Effector CD4-positive, alpha-beta T cell (primary cell): ENCODE measurements at places on chromosomes 2 and 18.

GRCh38 chr2:120403676-120404075 is 57.7 kb downstream of the INHBB start:
- no peak for DNase-seq

DNA sequence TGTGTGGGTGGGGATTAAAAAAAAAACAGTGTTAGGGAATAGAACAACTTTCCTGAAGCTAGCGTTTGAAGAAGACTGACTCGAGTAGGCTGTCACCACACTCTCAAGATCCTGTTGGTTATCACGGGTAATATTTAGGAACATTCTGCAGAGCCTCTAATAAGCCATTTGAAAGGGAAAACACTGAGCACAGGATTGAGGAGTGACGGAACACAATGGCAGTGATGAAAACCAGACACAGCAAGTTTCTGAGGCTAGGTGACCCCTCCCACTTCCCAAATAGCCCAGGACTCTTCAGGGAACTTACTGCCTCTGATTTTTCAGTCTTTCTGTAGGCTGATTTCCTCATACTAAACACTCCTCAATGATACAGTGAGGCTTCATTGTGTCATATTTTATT is 88.2 kb upstream of the TMEM200C start:
- DNase-seq: no peak

DNA sequence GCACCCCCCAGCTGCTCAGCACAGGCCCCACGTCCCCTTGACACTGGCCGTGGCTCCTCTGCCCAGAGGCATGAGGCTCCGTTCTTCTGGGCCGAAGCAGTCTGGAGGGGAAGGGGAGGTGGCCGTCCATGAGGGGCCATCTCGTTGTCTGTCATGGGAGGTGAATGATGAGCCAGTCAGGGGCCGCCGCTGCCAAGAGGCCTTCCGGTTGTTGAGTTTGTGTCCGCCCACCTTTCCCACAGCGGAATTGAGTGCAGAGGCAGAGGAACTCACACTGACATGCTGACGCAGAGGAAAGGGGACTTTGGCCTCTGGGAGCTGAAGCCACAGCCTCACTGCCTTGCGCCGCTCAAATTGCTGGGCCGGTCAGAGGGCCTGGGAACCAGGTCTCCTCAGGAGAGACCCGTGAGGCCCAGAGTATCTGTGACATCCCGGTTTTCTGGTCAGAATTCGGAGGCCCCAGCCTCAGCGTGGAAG is 268.4 kb downstream of the ATAD2B start:
- no peak for DNase-seq

DNA sequence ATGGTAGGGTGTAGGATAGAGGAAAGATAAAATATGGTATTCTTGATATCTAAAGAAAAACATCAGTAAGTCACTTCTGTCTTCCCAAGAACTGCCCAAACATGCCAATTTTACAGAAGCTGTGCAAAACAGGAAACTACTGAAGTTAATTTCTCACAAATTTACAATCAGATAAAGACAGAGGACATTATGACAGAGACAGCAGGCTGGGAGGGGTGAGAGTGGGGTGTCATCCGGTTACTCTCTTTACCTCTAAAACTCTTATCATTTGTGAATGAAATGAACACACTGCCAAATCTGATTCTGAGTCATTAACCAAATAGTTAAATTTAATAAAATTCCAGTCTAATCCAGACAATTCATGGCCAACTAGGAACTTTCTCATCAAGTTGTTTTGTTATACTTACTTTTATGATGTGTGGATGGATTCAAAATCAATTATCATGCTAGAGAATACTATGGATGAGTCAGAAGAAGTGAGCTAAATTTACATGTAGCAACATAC is 323.2 kb upstream of the MEX3C start:
- DNase-seq: no peak

GRCh38 chr2:119574864-119575263 is 30.6 kb downstream of the CFAP221 start:
- no peak for DNase-seq

- no peak for DNase-seq
These were observed 222.1 kb downstream of the MTX2 start for GRCh38 chr2:176491172-176491904.

GRCh38 chr2:215949991-215950404 is 63.4 kb downstream of the MREG start:
- DNase-seq: no peak

DNA sequence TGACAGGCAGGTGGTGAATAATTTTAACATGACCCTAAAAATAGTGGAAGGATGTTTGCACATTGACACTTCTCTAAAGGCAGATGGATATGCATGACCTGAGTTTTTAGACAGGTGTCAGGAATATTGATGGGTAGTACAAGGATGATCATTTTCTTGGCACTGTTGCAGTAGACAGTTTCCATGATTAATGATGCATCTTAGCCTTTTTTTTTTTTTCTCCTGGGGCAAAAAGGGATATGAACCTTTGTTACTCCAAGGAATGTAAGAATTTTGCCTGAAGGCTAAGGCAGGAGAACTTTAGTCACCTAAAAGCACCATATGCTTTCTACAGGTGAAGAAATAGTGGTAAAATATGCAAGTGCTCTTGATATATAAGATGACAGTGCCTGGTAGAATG is 136.3 kb upstream of the CAVIN2 start:
- DNase-seq: no peak

DNA sequence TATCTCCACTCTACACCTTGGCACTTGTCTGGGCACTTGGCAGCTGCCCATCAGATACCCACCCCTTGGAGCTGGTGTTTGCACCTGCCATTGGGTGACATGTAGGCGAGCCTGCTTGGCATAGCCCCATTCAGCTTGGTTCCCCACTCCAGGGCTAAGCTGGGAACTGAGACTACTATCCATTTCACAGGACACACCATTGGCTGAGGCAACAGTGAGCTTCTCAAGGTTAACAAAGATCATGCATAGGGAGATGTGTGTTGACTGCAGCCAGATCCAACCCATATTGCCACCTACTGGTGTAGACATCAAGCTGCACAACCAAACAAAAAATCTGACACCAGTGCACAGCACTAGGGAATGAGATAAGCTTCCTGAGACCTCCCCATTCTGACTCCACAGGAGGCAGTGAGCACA is 1389.8 kb upstream of the TMEFF2 start:
- DNase-seq: no peak

- DNase-seq: no peak
These were observed 11.1 kb downstream of the TRAK2 start for GRCh38 chr2:201440182-201440581.

DNA sequence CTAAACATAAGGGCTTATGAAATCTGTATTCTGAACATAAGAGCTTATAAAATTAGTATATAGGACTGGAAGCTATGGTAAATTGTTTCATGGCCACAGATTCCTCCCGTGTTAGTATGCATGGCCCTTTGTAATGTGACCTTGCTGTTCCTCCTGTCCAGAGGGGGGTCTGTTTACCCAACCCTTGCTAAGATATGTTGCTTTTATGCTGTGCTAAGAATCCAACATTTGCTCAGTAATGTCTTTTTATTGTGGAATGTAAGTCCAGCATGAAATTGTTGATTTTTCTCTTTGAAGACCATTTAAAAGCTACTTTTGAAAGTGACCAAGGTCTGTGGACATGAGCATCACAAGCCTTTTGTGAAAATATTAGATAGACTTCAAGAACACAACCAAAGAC is 485.4 kb downstream of the PARD3B start:
- no peak for DNase-seq

DNA sequence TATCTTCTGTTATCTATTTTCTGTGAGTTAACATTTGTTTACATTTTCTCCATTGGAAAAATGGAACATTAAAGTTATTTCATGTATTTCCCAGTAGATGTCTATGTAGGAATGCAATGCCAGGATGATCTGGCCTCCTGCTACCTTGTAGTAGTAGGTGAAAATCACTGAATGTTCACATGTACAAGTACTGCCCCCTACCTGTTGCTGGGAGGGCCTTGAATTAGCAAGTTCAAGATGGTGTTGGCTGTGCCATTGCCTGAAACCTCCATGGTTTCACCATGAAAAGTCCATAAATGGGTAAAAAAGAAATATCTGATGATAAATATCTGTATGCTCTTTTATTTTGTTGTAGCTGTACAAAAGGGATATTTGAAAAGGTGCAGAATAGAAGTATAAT is 30.7 kb downstream of the XRCC5 start:
- DNase-seq: no peak

- no peak for DNase-seq
These were observed 11.0 kb upstream of the LRRFIP1 start for GRCh38 chr2:237616373-237616733.

- no peak for DNase-seq
These were observed 87.3 kb upstream of the SPHKAP start for GRCh38 chr2:228268756-228269155.

DNA sequence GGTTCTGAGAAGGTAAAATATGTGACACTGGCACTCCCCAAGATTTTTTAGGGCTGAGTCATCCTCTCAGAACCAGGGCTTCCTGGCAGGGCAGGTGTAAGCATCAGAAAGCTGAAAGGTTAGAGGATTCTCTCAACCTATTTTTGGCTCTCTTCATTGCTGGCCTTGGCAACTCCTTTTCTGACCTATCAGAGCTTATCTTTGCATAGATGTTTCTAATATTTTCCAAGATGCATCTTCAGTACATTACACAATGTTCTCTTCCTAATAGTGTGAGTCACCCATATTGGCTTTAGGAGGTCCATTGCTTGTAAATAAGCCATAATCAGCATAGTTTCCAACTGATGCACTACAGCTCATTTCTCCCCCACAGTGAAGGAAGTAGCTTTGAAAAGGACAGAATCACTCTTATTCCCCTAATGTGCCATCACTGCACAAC is 2008.4 kb upstream of the PIK3C3 start:
- no peak for DNase-seq

GRCh38 chr2:232319067-232319802 is 59.3 kb upstream of the ALPP start:
- DNase-seq: no peak

DNA sequence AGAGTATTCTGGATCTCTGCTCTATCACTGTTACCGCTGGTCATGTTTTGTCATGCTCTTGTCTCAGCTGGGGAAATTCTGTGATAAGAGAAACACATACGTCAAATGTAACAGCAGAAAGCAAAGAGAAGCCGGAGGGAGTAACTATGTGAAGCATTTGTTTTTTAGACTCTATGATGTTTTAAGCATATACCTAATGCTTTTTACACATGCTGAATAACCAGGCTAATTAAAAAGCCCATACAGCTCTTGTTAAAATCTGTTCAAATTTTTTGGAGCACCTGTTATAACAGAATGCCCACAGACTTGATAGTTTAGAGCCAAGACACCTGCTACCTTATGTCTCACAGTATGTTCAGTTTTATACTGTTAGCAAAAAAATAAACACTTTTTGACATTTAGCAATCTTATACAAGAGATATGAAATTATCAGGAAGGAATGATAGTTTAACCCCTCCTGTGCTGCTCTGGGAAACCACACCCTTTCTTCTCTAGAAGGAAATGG is 92.3 kb upstream of the TANK start:
- DNase-seq: no peak

DNA sequence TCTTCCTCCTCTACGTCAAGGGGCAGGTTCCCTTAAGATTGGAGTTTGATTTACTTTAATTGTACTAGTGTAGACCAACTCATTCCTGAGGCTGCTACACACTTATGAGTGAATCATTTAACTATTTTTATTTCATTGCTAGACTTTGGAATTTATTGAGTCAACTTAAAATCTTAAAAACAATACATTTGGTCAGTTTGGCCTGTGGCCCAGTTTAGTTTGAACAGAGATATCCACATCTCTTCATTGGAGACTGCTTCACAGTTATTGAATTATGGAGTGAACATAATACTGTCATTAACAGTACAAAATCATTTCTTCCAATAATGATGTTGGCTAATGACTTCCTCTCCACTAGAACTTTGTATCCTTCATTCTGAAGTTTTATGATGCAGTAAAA is 34.5 kb upstream of the STPG4 start:
- no peak for DNase-seq

DNA sequence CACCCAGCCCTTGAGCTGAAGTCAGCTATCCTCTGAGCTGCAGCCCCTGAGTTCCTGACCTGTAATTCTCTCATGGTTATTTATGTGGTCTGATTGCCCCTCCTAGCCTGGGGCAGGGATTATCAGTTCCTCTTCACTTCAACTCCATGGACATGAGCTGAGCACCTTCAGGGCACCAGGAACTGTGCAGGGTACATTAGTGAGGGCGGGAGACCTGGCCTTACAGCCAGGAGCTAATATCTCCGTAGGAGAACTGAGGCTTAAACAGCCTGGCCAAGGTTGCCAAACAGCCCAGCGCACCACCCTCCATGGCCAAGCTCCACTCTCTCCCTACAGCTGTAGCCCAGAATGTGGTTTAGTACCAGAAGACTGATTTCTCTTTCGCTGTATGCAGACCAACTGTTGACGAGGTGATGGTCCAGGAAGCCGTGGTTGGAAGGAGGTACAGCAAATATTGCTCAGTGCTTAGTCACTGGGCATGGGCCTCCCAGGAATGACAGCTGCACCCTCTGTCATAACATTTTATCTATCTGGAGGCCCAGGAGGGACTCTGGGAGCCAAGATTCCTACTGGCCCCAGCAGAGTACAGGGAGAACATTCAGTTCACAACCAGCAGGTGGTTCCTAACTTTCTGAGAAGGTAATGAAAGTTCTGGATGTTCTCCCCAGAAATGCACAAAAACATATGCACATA is 228.7 kb upstream of the SIX2 start:
- no peak for DNase-seq

- DNase-seq: no peak
These were observed 19.9 kb downstream of the RND3 start for GRCh38 chr2:150467621-150467963.

DNA sequence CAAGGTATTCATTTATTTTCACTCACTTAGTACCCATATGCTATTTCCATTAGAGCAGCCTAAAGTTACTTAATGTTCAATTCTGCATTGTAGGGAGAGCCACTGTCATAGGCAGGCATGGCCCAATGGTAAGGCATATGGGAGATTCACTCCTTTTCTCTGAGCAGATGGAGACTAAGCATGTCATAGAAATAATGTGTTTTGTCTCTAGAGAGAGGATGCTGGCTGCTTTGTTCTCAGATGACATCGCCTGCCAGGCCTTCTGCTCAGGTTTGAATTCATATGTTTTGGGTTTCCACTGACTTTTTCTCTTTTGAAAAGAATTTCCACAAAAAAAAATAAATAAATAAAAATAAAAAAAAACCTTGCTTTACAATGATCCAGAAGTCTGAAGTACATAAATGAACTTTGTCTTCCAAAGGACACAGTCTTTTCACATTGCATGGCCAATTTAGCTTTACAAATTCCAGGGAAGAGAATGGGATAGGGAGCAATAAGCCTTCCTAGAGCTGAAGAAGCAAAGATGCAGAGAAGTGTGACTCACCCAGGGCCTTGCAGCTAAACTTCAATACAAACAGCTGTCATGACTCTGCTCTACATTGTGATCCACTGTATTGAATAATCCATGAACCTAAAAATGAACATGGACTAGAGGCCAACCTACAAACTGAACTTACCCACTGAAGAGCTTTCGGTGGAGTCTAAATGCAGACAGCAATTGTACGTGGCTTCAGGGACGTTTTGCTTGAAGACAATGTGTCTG is 422.5 kb downstream of the CMPK2 start:
- DNase-seq: no peak

GRCh38 chr18:26981360-26982082 is 116.0 kb upstream of the AQP4 start:
- no peak for DNase-seq

GRCh38 chr2:43074052-43074451 is 152.4 kb downstream of the ZFP36L2 start:
- DNase-seq: no peak

GRCh38 chr2:189581354-189582139 is 961 bp upstream of the SLC40A1 start:
- no peak for DNase-seq
